Stomach (tissue), 19 donors: ENCODE measurements at places on chromosomes 6 and 20. TPM values are rescaled to one million over a fixed set of nuclear protein-coding genes. Genes with fewer than 3 reads are reported as not detected.

SOX4 gene
- total RNA-seq, result 10.3 TPM

GRCh38 chr6:122563364-122564052, 46.7 kb upstream of the PKIB start:
- DNase-seq, result no peak

HSPA1L gene
- total RNA-seq, result not detected

DNA sequence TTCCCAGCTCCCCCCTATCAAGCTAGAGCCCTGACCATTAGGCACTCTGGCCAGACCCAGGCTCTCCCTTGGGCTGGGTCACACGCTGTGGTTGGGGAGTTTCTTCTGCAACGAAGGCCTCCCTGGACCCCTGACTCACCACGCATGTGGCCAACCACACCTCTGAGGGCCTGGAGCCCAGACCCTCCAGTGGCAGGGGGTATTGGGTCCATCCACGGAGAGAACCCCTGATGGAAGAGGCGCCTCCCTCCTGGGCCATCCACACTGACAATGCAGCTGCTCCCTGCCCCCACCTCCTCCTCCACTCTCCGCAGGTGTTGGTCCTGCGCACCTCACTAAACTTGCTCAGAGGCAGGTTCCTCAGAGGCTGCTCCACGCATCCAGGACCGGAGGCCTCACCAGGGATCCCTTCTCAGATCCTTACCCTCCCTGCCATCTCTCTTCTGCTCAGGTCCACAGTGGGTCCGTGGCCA, 125.4 kb downstream of the RNASET2 start:
- DNase-seq, result no peak

GRCh38 chr20:48335308-48336050, 492.3 kb downstream of the PREX1 start:
- DNase-seq, result no peak

DNA sequence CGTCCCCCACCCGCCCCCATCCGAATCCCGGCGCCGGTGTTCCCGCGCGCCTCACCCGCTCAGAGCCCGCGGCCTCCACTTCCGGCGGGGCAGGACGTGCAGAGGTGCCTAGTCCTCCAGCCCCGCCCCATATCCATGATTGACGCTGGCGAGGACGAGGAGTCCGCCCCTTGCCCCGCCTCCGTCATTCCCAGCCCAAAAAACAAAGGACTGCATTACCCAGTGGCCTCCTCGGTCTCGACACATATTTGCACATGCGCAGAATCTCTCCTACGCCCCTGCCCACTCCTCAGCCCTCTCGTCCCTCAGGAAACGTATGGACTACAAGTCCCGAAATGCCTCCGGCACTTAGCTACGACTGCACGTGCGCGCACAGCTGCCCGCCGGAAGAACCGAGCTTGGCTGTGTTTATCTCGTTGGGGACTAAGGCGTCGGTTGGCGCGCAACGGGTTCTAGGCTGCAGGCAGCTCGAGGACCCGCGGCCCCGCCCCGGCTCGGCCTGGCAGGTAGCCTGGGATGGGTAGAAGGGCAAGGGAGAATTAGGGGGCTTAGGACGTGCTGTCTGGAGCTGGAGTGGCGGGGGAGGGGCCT, at the start of the genes KLHDC3 and MEA1:
Gene KLHDC3, plus strand, starts transcription at position 407 of the 591 bp plus-strand sequence. CDS start 2,944 bp downstream, outside the sequence.
Gene MEA1, minus strand, starts transcription at position 104 of the 591 bp plus-strand sequence. CDS start 133 bp downstream, outside the sequence.
- peak; percentile 100 for DNase-seq

DNA sequence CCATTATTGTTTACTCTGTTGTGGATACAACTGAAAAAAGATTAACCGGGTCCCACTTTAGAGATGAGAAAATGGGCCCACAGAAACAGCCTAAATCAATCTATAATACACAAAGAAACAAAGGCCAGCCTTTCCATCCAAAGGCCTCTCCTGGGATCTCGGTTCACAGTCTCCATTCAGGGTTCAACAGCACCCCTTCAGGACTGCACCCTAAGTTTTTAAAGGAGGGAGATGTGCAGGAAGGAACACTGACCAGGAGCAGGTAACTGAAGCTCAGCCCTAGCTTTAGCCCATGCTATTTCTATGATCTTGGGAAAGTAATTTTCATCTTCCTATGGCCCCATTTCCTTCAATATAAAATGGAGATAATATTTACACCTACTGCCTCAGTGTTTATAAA, 147.7 kb downstream of the BTBD9 start:
- no peak for DNase-seq

FERMT1 gene
- total RNA-seq, result 14.5 TPM

GRCh38 chr20:3325864-3326263, 81.6 kb downstream of the DNAAF9 start:
- DNase-seq, result no peak

DNA sequence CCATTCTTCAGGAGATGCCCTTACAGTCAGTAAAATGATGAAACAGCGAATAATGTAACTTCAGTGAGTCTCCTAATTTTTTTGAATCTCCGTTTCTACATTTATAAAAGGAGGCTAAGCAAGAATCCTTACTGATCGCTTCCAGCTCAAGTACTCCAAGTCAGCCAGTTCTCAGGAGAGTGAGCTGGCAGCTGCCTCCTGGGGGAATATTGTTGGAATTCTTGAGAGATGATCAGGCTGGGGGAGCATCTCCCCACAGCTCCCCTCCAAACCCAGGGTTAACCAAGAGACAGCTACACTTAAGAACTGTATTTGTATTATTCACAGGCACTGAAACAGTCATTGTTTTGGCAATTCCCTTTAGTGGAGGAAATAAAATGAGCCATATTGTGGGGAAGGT, 89.1 kb upstream of the PCSK2 start:
- DNase-seq, result no peak

NKAIN4 gene
- 4.4 TPM for total RNA-seq

- DNase-seq, result peak; percentile 61
These were observed 40.7 kb upstream of the PBOV1 start for GRCh38 chr6:138258991-138259390.

DNA sequence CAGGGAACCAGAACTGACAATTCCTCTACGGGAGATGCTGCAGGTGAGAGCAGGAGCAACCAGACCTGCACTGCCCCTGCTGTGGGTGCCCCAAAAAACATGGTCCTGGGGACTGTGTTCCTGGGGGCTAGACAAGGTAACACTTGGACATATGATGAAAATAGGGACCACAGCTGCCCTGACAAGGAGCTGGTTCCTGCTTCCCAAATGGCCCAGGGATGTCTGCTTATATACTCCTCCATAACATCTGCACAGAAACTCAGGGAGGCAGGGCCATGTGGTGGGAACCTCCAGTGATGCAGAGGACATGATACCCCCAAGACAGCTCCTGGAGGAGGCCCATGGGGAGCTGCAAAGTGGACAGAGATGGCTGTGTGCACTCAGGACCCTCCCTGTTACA, 19.8 kb downstream of the HLA-F start:
- DNase-seq, result no peak

SLC17A1 gene
- not detected for total RNA-seq

RIPOR2 gene
- total RNA-seq, result 12.5 TPM

DNA sequence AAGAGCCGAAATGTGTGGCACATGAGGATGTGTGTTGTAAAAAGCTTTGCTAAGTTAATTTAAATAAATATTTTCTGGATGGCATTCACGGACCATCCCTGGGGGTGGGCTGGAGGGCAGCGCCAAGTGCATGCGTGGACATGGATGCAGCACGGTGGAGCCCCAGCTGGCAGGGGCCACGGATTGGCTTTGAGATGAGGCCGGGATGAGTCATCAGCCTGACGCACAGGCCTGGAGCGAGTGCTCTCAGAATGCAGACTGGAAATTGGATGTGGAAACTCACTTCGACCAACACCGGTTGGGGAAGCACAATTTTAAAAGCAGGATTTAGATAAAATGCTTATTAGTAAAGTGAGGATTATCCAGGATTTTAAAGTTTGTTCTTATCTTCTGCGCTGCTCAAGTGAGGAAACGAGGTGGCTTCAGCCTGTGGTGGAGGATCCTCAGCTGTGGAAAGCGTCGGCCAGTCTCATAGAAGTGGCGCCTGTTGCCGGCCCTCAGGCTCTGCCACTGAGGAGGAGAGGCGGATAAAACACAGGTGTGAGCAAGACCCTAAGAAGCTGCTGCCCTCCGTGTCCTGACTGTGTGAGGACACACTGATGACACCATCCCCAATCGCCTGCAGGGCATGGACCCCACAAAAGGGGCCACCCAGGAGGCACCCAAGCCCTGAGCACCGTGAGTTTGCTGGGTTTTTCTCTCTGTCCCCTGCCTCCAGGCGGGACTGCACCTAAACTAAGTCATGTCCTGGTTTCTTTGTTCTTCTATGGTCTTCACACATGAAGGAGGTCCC, 279.7 kb downstream of the CDH4 start:
- no peak for DNase-seq

GRCh38 chr6:88167352-88167937, 1.3 kb upstream of the CNR1 start:
- no peak for DNase-seq

DNA sequence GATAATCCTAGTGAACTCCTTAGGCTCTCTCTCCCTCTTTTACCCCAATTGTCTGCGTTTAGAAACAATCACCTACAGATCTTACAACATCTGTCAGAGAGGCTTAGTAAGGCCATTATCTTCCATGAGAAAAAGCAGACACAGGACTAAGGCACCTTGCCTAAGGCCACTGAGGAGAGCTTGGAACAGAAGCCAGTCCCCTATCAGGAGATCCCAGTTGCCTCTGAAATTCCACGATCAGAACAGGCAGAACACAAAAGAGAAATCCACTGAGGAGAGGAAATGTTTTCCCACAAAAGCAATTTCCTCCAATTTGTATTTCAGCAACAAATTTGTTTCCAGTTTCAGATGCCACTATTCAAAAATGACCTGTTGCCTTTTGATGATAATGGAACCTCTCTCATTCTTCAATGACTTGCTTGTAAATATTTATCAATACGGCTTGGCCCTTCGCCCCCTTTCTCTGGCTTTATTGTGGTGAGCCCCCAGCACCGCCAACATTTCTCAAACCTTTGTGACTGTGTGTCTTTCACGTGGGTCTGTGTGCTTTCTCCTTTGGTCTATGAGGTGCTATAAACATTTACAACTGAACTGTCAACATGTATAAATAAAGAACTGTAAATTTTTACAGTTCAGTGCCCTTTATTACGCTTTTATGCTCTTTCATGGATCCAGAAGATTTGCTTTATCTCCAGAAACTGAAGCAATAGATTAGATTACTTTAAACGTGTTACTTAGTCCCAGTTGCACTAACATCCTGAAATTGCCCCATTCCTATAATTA, 187.8 kb upstream of the PHACTR1 start:
- no peak for DNase-seq

GRCh38 chr6:139520321-139520768, 145.9 kb upstream of the CITED2 start:
- no peak for DNase-seq

GRCh38 chr6:143125455-143125854, 64.8 kb downstream of the AIG1 start:
- no peak for DNase-seq

LY6G6F gene
- not detected for total RNA-seq
